Suprapubic skin (tissue), 4 donors: ENCODE measurements at places on chromosomes 3 and 15. TPM values are rescaled to one million over a fixed set of nuclear protein-coding genes. Genes with fewer than 3 reads are reported as not detected.

The CNTN6 gene
- total RNA-seq, result not detected

The QTRT2 gene
- total RNA-seq, result 18.4 TPM

The ELL3 gene
- 52.5 TPM for total RNA-seq

- no peak for DNase-seq
These were observed 142.7 kb downstream of the NSMCE3 start for GRCh38 chr15:29126821-29127461.

GRCh38 chr3:125051715-125052581 lies 3.8 kb downstream of the HEG1 start:
- peak; percentile 83 for DNase-seq

GRCh38 chr15:55527150-55527549 lies 19.1 kb upstream of the DNAAF4 start:
- DNase-seq, result no peak

- no peak for DNase-seq
These were observed 6.2 kb upstream of the ZNF35 start for GRCh38 chr3:44642337-44642736.

DNA sequence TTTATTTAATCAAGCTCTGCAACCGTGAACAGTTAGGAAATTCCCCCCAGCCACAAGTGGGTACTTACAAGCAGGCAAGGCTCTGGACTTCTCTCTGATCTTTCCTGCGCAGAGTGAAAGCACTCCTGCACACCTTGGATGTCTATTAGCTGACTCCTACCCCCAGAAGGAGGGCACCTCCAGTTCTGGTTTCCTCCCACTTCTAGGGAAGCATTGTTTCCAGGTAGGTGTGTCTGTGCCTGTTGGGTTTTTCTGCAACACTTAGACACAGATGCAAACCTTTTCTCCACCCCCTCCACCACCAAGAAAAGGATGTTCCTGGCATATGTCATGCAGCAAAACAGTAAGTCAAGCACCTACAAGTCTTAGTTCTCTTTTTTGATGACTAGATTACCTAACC lies at the start of gene ZBED2:
Gene ZBED2, minus strand, starts transcription at position 115 of the 400 bp plus-strand sequence. CDS start 1,145 bp downstream, outside the sequence.
- no peak for DNase-seq
